ENCODE measurements at places on chromosomes 4 and X.

GRCh38 chr4:7810783-7811535, 128.7 kb downstream of the AFAP1 start:
- no peak for DNase-seq

DNA sequence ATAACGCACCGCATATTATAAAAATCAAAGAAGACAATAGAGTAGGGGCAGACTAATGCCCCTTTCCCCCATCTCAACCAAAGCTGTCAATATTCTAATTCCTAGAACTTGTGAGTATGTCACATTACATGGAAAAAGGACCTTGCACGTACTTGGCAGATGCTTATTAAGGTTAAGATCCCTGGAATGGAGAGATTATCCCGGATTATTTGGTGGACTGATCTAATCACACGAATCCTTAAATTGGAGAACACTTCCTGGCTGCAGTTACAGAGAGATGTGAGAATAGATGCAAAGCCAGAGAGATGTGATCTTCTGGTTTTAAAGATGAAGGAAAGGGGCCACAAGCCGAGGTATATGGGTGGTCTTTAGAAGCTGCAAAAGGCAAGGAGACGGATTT, 548.7 kb downstream of the SPRY1 start:
- no peak for DNase-seq

- no peak for DNase-seq
Measured at GRCh38 chr4:73676861-73677323, 56.7 kb upstream of the RASSF6 start.

GRCh38 chr4:84417997-84418709, 80.9 kb downstream of the NKX6-1 start:
- no peak for DNase-seq

GRCh38 chr4:185713731-185714130, 98.3 kb downstream of the SORBS2 start:
- DNase-seq, result no peak

DNA sequence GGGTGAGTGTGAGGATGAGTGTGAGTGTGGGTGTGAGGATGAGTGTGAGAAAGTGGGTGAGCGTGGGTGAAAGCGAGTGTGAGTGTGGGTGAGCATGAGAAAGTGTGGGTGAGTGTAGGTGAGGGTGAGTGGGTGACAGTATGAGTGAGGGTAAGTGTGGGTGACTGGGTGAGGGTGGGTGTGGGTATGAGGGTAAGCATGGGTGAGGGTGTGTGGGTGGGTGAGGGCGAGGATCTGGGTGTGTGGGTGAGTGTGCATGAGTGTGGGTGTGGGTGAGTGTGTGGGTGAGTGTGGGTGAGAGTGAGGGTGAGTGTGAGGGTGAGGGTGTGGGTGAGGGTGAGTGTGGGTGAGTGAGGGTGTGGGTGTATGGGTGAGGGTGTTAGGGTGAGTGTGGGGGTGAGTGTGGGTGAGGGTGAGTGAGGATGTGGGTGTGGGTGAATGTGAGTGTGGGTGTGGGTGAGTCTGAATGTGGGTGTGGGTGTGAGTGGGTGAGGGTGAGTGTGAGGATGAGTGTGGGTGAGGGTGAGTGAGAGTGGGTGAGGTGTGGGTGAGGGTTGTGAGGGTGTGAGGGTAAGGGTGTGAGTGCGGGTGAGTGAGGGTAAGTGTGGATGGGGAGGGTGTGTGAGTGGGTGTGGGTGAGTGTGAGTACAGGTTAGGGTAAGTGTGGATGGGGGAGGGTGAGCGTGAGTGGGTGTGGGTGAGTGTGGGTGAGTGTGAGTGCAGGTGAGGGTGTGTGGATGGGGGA, 48.9 kb downstream of the ING2 start:
- DNase-seq, result no peak

DNA sequence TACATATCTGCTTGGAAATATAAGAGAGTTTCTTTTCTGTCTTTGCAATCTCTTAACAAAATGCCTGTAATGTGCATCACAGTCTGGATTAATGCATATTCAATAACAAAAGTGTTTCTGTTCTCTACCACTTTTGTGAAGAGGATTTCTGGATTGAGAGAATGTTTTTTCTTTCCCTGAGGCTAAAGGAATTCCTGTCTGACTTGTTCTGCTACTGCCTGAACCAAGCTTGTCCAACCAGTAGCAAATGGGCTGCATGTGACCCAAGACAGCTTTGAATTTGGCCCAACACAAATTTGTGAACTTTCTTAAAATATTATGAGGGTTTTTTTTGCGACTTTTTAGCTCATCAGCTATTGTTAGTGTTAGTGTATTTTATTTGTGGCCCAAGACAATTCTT, 1133.9 kb downstream of the SH3BGRL start:
- DNase-seq, result no peak

GRCh38 chrX:19595043-19595677, 79.9 kb upstream of the MAP3K15 start:
- DNase-seq, result no peak

DNA sequence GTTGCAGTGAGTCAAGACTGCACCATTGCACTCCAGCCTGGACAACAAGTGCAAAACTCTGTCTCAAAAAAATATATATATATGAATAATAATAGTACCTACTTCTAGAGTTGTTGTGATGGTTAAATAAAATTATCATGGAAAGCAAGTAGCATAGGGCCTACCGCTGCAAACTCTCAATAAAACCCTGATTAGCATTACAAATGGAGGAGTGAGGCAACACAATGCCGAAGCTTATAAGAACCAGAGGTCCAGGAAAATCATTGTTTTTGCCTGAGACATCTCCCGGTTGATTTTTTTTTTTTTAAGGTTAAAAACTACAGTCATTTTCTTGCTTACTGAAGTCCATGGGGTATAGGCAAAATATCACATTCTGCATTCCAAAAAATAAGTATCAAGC, 185.0 kb upstream of the GALNT7 start:
- DNase-seq, result no peak

GRCh38 chr4:89001647-89002445, 55.1 kb downstream of the FAM13A start:
- no peak for DNase-seq

Data from fibroblast of skin of back (primary cell).